ENCODE measurements at places on chromosomes 2 and 18. TPM values are rescaled to one million over a fixed set of nuclear protein-coding genes. Genes with fewer than 3 reads are reported as not detected.

GRCh38 chr2:56816666-56817065 lies 632.9 kb downstream of the CCDC85A start:
- H3K4me3 ChIP-seq: no peak overlapping the region
- H3K27ac ChIP-seq: no peak overlapping the region
- no peaks in the 10 kb centered on the region for H3K36me3 ChIP-seq
- H3K4me1 ChIP-seq: no peaks in the 10 kb centered on the region

The OBSL1 gene
- 1.4 TPM for total RNA-seq

DNA sequence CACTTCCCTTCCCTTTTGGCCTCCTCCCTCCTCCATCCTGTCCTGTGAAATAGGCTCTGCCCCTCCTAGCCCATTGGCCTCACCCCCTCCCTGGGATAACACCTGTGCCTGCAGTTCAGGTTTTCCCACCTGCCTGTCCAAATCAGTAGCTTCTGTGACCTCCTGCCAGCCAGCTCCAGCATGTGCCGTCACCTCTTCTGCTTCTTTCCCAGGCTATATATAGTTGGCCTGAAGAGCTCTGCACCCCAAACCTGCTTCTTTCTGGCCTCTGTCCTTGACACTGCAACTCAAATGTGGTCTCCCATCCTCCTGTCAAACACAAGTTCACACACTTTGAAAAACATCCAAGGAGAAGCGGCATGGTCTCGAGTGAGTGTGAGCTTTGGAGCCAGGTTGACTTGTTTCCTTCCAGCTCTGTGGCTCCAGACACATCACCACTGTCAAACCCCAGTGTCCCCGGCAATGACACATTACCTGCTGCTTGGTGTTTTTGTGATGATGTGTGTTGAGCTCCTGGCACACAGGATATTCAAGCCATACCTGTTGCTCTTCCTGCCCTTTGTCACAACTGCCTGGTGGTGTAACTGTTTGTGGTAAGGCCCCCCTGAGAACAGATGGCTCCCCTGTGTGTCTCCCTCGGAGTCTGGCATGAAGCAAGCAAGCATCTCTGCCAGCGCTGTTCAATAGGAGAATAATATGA lies 143.6 kb upstream of the DAPL1 start:
- H3K27ac ChIP-seq: no peak overlapping the region
- no peaks in the 10 kb centered on the region for H3K27me3 ChIP-seq
- H3K4me3 ChIP-seq: no peak overlapping the region
- no peaks in the 10 kb centered on the region for H3K4me1 ChIP-seq
- H3K36me3 ChIP-seq: no peaks in the 10 kb centered on the region

GRCh38 chr2:128308284-128308731 lies 10.4 kb downstream of the HS6ST1 start:
- H3K27me3 ChIP-seq: no peaks in the 10 kb centered on the region
- H3K27ac ChIP-seq: no peak overlapping the region
- no peak for DNase-seq
- peaks cover 11% of the 10 kb centered on the region for H3K4me1 ChIP-seq
- no peak overlapping the region for H3K4me3 ChIP-seq
- peaks cover 1% of the 10 kb centered on the region for H3K36me3 ChIP-seq

The RNF181 gene
- total RNA-seq: 117 TPM

GRCh38 chr2:23624378-23624777 lies 239.4 kb downstream of the KLHL29 start:
- H3K27ac ChIP-seq: no peak overlapping the region
- DNase-seq: peak; percentile 59
- no peaks in the 10 kb centered on the region for H3K36me3 ChIP-seq
- H3K27me3 ChIP-seq: no peaks in the 10 kb centered on the region
- H3K4me1 ChIP-seq: no peaks in the 10 kb centered on the region

- no peak overlapping the region for H3K27ac ChIP-seq
- no peaks in the 10 kb centered on the region for H3K36me3 ChIP-seq
- H3K4me1 ChIP-seq: no peaks in the 10 kb centered on the region
- H3K27me3 ChIP-seq: no peaks in the 10 kb centered on the region
- H3K4me3 ChIP-seq: no peak overlapping the region
These were observed 86.7 kb downstream of the L3MBTL4 start for GRCh38 chr18:6327895-6328620.

DNA sequence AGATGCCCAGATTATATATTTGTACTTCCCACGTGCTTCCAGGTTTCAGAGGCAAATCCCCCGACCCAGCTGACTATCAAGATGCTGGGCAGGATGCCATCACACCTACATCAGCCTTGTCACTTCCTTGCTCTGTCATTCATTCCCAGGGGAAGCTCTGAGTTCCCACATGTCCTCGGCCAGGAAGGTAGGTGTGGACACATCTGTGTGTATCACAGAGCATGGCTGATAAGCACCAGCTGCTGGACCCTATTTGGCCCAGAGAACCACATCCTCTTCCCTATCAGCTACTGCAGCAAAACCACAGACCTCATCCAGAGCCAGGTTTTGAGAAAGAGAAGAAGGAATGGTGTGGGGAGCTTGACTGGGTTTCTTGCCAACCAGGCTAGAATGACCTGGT lies 31.9 kb upstream of the ITGA6 start:
- H3K4me1 ChIP-seq: no peaks in the 10 kb centered on the region
- H3K27me3 ChIP-seq: no peaks in the 10 kb centered on the region
- H3K4me3 ChIP-seq: no peak overlapping the region
- DNase-seq: no peak
- H3K27ac ChIP-seq: no peak overlapping the region
- no peaks in the 10 kb centered on the region for H3K36me3 ChIP-seq

DNA sequence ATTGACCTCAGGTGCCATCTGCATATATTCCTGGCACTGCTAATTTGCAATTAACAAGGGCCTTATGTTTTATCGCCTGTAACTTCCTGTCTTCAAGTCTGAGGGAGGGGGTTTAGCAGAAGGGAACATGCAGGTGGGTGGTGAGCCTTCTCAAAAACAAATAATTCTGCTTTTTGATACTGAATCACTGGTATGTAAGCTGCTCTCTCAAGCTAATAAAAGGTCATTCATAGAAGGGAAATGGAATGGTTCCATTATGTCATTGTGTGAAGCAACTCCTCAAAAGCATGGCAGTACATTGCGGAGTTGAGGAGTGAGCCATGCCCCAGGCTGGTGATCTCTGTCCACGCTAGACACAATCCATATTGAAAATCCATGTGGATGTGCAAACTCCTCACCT lies 414.8 kb upstream of the ID2 start:
- H3K4me3 ChIP-seq: no peak overlapping the region
- no peaks in the 10 kb centered on the region for H3K4me1 ChIP-seq
- no peak for DNase-seq
- H3K27ac ChIP-seq: no peak overlapping the region
- no peaks in the 10 kb centered on the region for H3K36me3 ChIP-seq

DNA sequence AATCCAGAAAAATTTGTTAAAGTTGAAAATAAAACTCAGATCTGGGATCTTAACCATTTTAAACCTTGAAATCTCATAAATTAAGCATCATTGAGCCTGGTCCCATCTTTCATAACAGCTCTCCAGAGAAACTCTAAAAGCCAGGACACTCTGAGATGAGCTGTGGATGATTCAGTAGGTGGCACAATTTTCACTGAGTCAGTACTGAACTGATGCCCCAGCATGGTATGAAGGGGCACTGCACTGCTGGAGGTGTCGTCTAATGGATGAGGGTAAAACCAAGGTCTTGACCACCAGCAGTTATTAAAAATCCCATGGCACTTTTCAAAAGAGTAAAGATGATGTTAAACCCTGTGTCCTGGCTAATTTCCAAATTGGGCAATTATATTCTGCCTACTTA lies 170.6 kb downstream of the FIGN start:
- H3K4me3 ChIP-seq: no peak overlapping the region
- no peaks in the 10 kb centered on the region for H3K36me3 ChIP-seq
- H3K4me1 ChIP-seq: no peaks in the 10 kb centered on the region
- DNase-seq: no peak

DNA sequence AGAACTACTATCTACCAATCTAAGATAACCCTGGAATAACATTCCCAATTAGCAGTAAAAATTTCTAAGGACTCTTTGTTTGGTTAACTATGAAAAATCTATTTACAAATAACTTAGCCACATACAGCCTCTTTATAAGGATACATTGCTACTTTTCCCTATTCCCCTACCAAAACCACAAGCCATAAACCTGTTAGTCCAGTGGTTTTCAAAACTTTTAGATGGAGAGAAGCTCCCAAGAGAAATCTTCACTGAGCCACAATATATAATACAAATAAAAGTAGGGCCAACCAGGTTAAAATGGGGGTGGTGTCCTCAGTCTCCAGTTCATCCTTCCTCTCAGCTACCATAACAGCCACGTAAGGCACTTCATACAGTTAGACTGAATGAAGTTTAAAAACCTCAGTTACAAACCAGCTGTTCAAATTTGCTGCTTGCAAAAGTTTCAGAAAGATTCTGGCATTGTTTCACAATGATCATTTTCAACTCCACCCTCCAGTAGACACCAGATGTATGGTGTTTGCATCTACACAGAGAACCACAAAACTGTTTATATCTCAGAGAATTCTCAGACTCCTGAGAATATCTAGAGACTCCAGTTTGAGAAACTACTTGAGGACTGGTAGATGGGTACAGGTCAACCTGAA lies 26.0 kb downstream of the SOS1 start:
- H3K36me3 ChIP-seq: peaks cover 30% of the 10 kb centered on the region
- DNase-seq: no peak
- no peaks in the 10 kb centered on the region for H3K27me3 ChIP-seq
- peaks cover 55% of the 10 kb centered on the region for H3K4me1 ChIP-seq
- peak overlapping the region; percentile 37 for H3K27ac ChIP-seq

DNA sequence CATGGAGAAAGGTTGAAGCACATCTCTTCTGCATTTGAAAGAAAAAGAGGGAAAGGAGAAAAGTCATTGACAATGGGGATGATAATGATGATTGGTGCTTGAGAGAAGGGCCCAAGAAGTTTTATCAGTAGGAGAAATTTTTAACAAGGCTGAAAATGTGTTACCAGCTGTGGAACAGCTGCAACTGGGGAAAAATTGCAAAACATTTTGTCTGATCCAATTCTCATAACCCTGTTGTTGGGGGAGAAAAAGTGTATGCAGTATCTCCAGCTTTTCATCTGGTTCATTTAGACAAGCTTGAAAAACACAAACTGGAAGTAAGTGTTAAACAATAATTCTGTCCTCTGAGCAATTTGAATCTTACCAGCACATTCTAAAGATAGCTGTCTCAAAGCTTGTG lies 92.7 kb downstream of the CSRNP3 start:
- no peak overlapping the region for H3K4me3 ChIP-seq
- H3K27ac ChIP-seq: no peak overlapping the region
- no peak for DNase-seq
- H3K36me3 ChIP-seq: no peaks in the 10 kb centered on the region
- H3K4me1 ChIP-seq: no peaks in the 10 kb centered on the region

DNA sequence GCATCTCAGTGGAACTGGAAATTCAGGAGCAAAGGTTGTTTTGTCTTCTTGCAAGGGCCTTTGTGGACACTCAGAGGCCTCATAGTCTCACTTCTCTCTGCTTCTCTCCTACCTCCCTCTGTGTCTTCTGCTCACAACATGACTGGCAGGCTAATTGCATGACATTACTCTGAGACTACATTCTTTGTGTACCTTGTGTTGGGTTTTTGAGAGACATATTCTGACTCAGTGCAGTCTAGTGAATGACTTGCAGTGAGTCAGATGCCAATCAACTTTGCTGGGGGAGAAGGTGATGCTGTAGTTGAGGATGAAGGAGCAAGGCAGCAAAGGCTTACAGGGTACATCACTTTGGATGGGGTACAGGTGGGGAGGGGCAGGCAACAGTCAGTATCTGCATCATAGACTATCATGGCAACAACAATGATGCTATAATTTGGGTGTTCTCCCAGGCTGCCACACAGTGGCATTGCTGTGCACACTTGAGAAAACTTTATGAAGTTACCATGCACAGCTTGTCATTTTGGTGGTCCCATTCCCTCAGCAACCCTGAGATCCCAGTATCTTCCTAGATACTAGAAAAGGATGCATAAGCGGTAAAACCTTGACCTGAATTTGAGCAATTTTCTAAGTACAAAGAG lies 69.3 kb upstream of the SLC16A14 start:
- H3K4me3 ChIP-seq: no peak overlapping the region
- no peaks in the 10 kb centered on the region for H3K4me1 ChIP-seq
- DNase-seq: no peak

- no peak for DNase-seq
- H3K36me3 ChIP-seq: peaks cover 2% of the 10 kb centered on the region
- H3K4me3 ChIP-seq: no peak overlapping the region
- no peaks in the 10 kb centered on the region for H3K4me1 ChIP-seq
- H3K27ac ChIP-seq: no peak overlapping the region
These were observed 74.3 kb downstream of the KIF5C start for GRCh38 chr2:148949348-148949747.

GRCh38 chr2:95025406-95026319 lies at the start of gene MAL:
Gene MAL (plus strand): TSS chr2:95025708. CDS start chr2:95025793, 85 bp downstream.
- H3K36me3 ChIP-seq: peaks cover 10% of the 10 kb centered on the region
- H3K27ac ChIP-seq: peak within 1 kb of the TSS; percentile 89
- H3K4me3 ChIP-seq: peak within 1 kb of the TSS; percentile 83
- H3K27me3 ChIP-seq: no peaks in the 10 kb centered on the region
- peak; percentile 74 for DNase-seq
- peaks cover 65% of the 10 kb centered on the region for H3K4me1 ChIP-seq

DNA sequence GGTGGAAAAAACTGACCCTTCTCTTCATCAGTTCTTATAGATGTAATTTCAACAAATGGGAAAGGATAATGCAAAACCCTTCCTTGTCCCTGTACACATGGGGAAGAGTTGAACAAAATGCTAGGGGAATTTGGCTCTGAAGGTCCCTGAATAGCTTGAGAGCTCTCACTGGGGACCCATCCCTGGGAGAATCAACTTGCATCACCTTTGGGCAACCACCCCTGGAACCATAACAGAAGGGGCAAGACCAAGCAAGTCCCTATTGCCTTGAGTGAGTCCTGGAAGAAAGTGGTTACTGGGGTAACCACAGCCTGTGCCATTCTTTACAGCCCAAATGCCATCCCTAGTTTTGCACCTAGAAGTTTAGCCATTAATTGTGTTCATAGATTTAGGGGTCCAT lies 52.2 kb upstream of the B3GNT2 start:
- H3K27ac ChIP-seq: no peak overlapping the region
- DNase-seq: no peak
- no peaks in the 10 kb centered on the region for H3K36me3 ChIP-seq
- H3K27me3 ChIP-seq: no peaks in the 10 kb centered on the region
- H3K4me3 ChIP-seq: no peak overlapping the region
- peaks cover 15% of the 10 kb centered on the region for H3K4me1 ChIP-seq

Data from activated CD8-positive, alpha-beta T cell treated with anti-CD3 and anti-CD28 coated beads for 36 hours (primary cell).